ENCODE measurements at places on chromosomes 11 and 22.

- no peak for DNase-seq
Observed at GRCh38 chr11:89267660-89268302, 90.1 kb downstream of the TYR start.

DNA sequence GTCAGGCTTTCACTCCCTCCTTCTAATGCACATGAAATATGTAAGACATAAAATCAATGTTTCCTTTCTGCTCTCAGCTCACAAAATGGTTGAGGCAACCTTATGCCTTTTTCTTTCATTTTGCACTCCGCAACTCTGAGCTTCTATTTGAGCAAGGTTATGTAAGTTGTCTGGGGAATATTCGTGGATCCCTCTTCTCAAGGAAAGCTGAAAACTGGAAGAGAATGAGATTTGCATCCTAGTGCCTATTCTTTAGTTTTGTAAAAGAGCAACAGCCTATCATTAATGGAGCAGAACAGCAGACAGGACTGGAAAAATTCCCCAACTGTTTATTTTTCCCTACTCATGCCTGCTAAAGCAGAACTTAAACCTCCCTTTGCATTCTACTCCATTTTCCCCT is 141.7 kb downstream of the FAM76B start:
- DNase-seq, result no peak

DNA sequence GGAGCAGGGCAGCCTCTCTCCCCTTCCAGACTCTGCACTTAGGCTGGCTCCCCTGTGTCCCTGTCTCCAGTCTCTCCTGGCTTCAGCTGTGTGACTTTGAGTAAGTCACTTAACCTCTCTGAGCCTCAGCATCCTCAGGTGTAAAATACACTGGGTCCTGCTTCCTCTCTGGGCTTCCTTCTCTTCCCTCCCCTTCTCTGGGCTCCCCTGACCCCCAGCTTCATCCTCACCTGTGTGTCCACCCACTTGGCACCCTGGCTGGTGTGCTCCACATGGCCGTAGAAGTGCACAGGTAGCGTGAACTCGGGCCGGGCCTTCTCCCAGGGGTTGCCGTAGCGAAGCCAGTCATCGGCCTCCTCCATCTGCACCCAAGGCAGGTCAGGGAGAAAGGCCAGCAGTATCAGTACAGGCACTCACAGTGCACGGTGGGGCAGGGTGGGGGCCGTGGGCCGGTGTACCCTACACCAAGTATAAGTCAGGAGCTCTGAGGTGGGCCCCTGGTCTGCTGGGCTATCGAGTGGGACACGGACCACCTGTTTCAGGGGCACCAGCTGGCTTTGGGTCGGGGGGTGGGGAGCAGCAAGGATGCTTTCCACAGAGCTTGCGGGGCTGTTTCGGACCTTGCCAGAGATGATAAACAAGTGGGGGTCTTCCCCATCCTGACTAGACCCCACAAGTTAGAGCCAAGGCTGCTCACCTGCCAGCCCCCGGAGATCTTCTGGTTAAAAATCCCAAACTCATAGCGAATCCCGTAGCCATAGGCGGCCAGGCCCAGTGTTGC is 2.0 kb downstream of the PYGM start:
- DNase-seq, result no peak

GRCh38 chr11:116830184-116830912 is 641 bp downstream of the APOC3 start:
- DNase-seq, result no peak

- DNase-seq, result no peak
Observed at GRCh38 chr11:122287401-122287800, 171.4 kb upstream of the BLID start.

- DNase-seq, result no peak
Observed at GRCh38 chr22:47328550-47329243, 566.2 kb downstream of the TBC1D22A start.

- no peak for DNase-seq
Observed at GRCh38 chr11:121236115-121237001, 56.2 kb upstream of the SC5D start.

- no peak for DNase-seq
Observed at GRCh38 chr11:108302121-108302785, 79.4 kb downstream of the ATM start.

- DNase-seq, result no peak
Observed at GRCh38 chr22:26701323-26701722, 43.9 kb downstream of the MIAT start.

Data from hematopoietic multipotent progenitor cell treated with erythropoietin and hydrocortisone succinate and interleukin-3 and kit ligand, for 15 days (in vitro differentiated cells).